Posterior vena cava (tissue), 2 donors: ENCODE measurements at places on chromosomes 6 and 20. TPM values are rescaled to one million over a fixed set of nuclear protein-coding genes. Genes with fewer than 3 reads are reported as not detected.

The JPH2 gene
- 130 TPM for total RNA-seq

The ENPP3 gene
- total RNA-seq, result 0.56 TPM

The BPIFB2 gene
- not detected for total RNA-seq

The NKX2-4 gene
- not detected for total RNA-seq

The C6orf52 gene
- not detected for total RNA-seq

The SIRPB2 gene
- 8.8 TPM for total RNA-seq

The PRRT1 gene
- 2.6 TPM for total RNA-seq

The MCHR2 gene
- total RNA-seq, result not detected

DNA sequence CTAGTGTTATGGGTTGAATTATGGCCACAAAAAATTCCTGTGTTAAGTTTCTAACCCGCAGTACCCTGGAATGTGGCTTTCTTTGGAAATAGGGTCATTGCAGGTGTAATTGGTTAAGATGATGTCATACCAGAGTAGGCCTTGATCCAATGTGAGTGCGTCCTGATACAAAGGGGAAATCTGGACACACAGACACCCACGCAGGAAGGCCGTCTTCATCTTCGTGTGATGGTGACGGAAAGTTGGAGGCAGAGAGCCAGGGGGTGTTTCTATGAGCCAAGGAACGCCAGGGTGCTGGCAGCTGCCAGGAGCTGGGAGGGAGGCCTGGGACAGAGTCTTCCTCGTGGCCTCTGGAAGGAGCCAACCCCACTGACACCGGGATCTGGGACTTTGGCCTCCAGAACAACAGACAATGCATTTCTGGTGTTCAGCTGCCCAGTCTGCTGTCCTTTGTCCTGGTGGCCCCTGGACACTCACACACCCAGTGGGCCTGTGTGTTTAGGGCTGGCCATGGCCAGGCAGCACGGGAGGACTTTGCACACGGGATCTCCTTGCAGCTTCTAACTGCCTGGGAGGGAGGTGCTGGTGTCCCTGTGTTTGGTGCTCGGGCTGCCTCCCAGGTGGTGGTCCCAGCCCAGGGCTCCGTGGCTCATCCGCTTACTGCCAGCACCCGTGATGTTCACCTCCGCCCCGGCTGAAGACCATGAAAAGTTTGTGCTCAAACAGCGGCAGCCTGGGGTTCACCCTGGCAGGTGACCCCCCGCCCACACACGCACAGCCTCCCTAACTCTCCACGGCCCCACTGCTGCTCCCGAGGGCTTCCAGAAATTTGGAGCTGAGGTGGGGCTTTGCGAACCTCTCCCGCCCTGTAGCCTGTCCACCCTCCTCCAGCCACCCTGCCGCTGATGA, 53.4 kb upstream of the GATA5 start:
- no peak for DNase-seq

- DNase-seq, result no peak
Measured at GRCh38 chr6:140275725-140276124, 901.3 kb upstream of the CITED2 start.

GRCh38 chr20:10557685-10558084, 116.1 kb downstream of the JAG1 start:
- no peak for DNase-seq

- DNase-seq, result no peak
Measured at GRCh38 chr20:62529896-62530642, 54.3 kb upstream of the GATA5 start.

DNA sequence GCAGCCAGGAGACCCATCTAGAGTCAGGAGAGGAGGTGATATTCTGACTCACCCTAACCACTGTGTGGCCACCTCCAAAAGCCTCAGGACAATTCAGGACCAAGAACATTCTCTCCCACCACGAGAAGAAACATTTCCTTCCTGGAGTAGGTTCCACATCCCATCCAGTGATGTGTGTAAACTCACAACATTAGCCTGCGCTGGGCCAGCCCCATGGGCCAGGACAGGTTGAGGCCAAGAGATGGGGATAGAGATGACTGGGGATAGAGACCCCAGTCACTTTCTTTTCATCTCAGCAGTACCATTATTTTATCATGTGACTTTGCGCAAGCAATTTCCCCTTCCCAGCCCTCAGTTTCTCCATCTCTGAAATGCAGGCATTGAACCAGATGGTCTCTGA, 126.6 kb upstream of the PTPRT start:
- DNase-seq, result no peak

DNA sequence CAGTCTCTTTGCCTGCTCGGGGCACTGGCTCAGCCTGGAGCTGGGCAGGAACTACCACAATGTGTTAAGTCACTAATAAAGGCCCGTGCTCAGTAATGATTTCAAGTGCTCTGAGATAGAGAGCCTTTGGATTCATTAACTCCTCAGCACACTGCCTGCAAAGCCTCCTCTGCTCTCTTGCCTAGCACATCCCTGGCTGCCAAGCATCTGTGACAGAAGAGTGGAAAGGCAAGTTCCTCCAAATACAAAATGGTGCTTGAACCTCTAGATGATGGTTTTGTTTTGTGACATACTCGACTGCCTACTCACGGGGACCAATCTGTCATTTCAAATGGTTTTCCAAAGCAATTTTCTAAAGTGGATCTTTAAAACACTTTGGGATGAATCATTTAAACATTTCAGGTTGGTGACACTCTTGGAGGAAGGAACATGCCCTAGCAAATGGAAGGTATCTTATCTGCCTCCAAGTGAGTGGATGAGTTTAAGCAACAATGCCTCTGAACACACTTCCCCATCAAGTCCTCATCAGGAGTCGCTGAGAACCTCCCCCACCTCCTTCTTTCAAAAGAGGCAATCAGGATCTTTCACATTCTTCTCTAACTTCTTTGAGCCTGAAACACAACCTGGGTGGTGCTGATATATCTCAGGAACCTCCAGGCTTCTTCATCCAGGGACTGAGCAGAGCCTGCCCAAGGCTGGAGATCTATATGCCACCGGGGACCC, 35.8 kb downstream of the METTL24 start:
- DNase-seq, result no peak

- DNase-seq, result no peak
Measured at GRCh38 chr6:168280899-168281245, 38.7 kb downstream of the DACT2 start.

DNA sequence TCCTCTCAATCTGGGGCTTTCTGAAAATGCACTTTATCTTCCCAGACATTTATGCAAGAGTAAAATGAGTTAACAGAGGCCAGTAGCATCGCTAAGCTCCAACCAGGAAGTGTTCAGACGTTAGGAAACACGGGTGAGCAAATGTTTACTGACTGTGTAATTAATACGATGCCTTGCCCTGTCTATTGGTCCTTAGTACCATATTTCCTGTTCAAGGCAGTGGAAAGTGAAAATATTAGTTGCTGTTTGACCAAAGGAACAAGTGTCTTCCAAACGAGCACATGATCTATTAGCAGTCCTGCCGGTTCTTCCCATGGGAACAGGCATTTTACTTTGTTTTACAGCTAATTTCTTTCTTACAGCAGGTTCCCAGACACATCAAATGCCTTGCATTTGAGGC, 311.1 kb upstream of the JAG1 start:
- no peak for DNase-seq

- DNase-seq, result peak; percentile 88
Measured at GRCh38 chr20:44745598-44746366, at the start of gene KCNK15. KCNK15 (plus strand) TSS chr20:44745865; CDS start chr20:44745911, 46 bp downstream.

- no peak for DNase-seq
Measured at GRCh38 chr20:10550204-10551118, 115.4 kb downstream of the SLX4IP start.

GRCh38 chr6:144197919-144198318, 47.6 kb downstream of the STX11 start:
- no peak for DNase-seq
